ENCODE measurements at places on chromosomes 11 and 22. TPM values are rescaled to one million over a fixed set of nuclear protein-coding genes. Genes with fewer than 3 reads are reported as not detected.

DNA sequence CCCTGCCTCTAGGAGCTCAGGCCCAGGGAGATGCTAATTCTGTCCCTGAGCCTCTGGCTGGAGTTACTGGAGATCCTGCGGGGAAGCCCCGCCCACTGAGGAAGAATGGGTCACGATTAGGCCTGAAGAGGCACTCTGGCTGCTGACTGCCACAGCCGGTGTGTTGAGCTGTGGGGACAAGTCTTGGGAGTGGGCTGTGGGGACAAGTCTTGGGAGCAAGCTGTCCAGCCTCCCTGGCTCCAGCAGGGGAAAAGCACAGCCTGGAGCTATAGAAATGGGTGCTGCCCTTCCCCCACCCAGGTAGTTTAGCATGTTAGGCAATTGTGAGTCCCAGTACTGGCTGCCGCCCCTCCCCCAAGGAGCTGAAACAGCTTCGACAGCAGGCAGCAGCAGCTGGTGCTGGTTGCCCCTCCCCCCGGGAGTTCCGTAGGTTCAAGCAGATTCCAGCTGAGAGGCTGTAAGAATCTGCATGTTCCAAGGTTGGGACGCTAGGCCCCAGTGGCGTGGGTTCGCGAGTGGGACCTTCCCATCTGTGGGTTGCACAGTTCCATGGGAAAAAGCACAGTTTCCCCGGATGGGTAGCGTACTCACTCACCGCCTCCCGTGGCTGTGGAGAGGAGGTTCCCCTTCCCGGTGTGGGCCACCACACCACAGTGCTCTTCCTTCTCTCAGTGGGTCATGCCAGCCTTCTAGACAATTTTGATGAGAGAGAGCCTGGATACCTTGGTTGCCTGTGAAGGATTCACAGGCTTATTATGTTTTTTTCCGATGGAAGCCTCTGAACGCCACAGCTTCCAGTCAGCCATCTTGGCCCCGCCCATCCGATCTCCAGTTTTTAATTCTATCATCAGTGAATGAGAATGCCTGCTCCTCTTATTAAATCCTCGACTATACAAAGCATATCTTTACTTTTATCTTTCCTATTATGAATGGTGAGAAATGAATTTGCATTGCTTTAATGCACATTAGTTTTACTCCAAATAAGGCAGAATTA is 61.5 kb downstream of the MSANTD4 start:
- DNase-seq, result no peak

GRCh38 chr11:95714843-95715776 is 74.5 kb downstream of the FAM76B start:
- no peak for DNase-seq

DNA sequence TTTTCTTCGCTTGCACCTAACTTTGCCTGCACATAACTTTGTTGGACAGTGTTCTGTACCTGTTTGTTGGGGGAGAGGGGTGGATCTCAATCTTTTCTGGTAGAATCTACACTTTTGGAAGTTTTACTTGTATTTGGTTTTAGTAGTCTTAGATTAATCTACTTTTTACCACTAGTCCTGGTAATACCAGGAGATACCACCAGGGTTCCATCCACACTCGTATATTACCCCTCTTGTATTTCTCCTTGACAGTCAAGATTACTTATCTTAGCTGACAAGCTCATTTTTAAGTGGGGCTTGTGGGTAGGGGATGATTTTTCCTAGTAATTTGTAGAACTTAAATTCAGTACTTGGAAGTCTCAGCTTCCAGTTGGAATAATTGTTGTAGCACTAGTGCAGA is 37.3 kb upstream of the TECTA start:
- no peak for DNase-seq

- DNase-seq, result peak; percentile 9
These were observed 309.8 kb downstream of the TTC28 start for GRCh38 chr22:28369854-28370253.

- no peak for DNase-seq
These were observed 386.4 kb upstream of the ANO5 start for GRCh38 chr11:21806508-21806907.

DNA sequence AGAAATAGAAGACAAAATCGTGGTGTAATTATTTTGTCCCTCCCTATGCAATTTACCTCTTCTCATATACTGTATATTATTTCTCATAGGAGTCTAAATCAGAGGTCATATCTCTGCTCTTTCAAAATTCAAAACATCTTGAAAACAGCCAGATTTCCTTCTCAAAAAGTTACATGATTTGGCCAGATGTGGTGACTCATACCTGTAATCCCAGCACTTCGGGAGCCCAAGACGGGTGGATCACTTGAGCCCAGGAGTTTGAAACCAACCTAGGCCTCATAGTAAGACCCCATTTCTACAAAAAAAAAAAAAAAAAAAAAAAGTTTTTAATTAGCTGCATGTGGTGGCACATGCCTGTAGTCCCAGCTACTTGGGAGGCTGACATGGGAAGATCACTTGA is 29.0 kb upstream of the DNAJB7 start:
- no peak for DNase-seq

DNA sequence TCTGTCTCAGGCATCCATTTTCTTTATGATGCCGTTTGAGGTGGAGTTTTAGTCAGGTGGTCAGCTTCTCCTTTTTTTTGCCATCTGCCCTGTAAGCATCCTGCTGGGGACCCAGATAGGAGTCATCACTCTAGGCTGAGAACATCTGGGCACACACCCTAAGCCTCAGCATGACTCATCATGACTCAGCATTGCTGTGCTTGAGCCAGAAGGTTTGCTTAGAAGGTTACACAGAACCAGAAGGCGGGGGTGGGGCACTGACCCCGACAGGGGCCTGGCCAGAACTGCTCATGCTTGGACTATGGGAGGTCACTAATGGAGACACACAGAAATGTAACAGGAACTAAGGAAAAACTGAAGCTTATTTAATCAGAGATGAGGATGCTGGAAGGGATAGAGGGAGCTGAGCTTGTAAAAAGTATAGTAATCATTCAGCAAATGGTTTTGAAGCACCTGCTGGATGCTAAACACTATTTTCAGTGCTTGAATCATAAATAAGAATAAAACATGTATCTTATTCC is 10.9 kb upstream of the HBE1 start:
- peak; percentile 45 for DNase-seq

GRCh38 chr11:15985127-15985859 is 371.1 kb downstream of the SOX6 start:
- no peak for DNase-seq

GRCh38 chr22:47092896-47093311 is 330.5 kb downstream of the TBC1D22A start:
- no peak for DNase-seq

GRCh38 chr22:39382410-39382809 is 17.2 kb upstream of the TAB1 start:
- DNase-seq, result peak; percentile 11

DNA sequence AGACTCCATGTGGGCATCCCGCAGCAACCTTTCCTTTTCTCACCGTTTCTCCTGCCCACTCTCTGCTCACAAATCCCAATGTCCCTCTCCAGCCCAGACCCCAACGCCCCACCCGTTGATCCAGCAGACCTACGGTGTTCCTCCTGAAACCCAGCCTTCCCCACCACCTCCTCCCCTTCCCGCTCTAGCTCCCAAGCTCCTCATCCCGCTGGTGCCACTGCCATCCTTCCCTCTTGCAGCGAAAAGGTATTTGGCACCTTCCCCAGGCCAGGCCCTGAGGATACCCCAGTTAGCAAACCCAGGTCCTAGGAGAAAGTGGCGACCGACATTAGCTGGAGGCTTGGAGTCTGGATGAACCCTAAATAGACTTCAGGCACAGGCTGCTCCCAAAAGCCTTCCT is 84.0 kb upstream of the RTL6 start:
- DNase-seq, result no peak

- DNase-seq, result no peak
These were observed 4.4 kb downstream of the TP53I11 start for GRCh38 chr11:44946263-44946662.

GRCh38 chr11:128476729-128477128 is 110.6 kb downstream of the ETS1 start:
- DNase-seq, result peak; percentile 84

- DNase-seq, result no peak
These were observed 136.6 kb downstream of the NAV2 start for GRCh38 chr11:19849107-19849789.

DNA sequence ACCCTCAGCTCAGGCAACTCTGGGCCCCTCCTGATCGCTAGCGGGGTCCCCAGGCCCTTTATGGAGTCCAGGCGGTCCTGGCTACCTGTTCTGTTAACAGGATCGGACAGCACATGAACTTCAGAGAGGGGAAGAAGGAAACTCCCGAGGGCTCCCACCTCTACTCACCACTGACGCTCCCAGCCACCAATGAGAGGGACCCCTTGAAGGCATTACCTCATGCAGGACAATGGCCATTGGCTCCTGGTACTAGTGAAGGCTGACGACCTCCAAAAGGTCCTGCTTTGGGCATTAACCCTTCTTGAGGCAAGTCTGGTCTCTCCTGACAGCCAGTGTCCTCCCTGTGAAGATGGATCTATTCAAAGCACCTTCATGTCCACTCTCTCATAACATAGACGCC is 71.5 kb upstream of the LMO1 start:
- no peak for DNase-seq

- no peak for DNase-seq
These were observed 1786.5 kb upstream of the RAG2 start for GRCh38 chr11:38384568-38384967.

TPH1 gene
- total RNA-seq, result 0.14 TPM

PGA5 gene
- total RNA-seq, result not detected

LTBP3 gene
- total RNA-seq, result 60.7 TPM

SAA2 gene
- not detected for total RNA-seq

MMP8 gene
- not detected for total RNA-seq

POU2AF3 gene
- total RNA-seq, result not detected

All from activated CD4-positive, alpha-beta memory T cell treated with anti-CD3 and anti-CD28 coated beads for 36 hours (primary cell).